ENCODE measurements at places on chromosomes 6 and 20.
A peak's percentile ranks its signal among the peaks of the same experiment; 100 is the strongest.

DNA sequence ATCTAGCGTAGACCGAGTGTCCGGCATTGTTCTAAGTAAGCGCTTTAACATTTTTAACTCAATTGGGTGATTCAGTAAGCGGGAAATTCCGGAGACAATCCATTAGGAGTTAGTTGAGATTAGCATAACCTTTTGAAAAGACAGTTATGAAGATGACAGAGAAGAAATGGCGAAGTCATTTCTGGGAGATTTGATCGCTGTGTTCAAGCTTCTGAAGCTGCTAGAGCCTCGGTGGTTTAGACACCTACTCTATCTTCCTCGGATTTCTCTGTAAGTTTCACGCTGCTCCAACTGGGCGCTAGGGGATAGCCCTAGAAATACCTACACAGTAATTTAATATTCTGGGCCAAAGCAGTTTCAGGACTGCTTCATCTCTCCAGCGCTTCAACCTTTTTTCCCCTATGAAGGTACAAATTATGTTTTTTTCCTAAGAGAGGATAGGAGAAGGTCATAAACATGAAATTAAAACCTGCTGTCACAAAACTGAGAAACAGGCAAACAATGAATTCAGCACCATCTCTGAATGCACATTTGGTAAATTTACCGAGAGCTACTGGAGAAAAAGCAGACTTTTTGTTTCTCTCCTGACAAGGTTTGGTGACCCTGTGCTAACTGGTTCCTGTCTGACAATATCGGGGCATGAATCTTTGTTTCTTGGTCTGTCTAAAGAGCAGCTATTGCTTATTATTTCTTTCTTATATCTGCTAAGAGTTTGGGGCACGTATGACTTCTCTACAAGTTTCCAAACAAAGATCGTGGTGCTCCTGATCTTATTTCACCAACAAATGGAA lies 22.4 kb downstream of the ZNF311 start:
- no peak for DNase-seq

DNA sequence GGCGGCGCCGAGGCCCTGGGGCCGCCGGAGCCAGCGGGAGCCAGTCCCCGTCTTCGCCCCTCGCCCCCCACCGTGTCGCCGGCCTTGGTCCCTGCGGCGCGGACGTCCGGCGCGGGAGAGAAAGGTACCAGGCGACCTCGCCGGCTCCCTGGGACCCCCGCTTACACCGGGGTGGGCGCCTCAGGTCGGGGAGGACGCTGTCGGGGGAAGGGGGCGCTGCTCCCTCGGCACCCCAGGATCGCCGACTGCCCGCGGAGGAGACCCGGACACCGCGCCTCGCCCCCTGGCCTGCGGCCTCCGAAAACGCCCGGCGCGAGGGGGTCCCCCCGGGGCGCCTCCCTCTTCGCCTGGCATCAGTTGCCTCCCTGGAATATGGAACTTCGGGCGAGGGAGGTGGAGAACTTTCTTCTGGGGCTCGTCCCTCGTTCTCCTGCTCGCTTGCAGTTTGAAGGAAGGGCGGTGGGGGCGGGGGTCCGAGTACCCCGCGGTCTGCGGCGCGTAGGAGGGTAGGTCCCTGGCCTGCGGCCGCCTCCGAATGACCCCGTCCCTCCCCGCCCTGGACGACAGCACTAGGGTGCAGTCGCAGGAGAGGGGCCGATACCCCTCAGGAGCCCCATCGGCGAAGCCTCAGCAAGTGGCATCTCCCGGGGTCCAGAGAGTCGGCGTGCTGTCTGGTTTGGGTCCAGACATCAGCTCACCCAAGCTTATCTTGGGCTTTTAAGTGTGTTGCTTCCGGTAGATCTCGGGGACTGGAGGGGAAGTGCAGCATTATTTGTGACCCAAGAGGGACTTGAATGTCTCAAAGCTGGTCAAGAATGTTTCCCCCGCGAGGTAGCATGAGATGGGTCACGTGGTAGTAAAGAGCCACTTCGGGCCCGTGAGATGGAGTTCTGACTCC lies 549 bp downstream of the ANKRD6 start:
- no peak for DNase-seq

DNA sequence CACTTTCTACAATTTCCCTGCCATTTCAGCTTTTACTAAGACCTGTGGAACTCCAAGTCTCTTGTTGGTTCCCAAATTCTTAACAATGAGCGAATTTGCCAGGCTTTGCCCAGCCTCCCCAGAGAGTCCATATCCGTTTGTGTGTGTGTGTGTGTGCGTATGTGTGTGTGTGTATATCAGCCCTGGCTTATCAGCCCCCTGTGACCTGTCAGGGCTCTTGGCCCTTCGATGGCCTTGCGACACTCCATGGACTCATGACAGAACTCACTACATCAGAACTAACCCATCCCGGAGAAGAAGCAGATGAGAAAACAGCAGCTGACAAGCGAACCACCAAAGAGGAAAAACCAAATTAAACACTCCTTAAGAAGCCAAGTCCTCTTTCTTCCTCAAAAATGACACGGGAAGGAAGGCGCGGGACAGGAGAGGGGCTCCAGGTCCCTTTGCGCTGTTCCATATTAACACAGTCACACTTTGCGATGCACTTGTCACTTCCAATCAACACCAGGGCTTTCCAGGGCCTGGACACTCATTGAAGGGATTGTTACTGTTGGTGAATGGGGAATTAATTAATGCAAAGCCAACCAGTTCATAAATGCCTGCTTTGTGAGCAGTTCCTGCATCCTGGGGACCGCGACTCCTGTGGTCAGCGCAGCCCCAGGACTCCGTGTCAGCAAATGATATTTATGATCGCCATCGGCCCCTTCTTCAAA lies 524.0 kb downstream of the CD83 start:
- no peak for DNase-seq

- peak; percentile 96 for DNase-seq
Observed at GRCh38 chr6:20868397-20869096, 334.3 kb downstream of the CDKAL1 start.

DNA sequence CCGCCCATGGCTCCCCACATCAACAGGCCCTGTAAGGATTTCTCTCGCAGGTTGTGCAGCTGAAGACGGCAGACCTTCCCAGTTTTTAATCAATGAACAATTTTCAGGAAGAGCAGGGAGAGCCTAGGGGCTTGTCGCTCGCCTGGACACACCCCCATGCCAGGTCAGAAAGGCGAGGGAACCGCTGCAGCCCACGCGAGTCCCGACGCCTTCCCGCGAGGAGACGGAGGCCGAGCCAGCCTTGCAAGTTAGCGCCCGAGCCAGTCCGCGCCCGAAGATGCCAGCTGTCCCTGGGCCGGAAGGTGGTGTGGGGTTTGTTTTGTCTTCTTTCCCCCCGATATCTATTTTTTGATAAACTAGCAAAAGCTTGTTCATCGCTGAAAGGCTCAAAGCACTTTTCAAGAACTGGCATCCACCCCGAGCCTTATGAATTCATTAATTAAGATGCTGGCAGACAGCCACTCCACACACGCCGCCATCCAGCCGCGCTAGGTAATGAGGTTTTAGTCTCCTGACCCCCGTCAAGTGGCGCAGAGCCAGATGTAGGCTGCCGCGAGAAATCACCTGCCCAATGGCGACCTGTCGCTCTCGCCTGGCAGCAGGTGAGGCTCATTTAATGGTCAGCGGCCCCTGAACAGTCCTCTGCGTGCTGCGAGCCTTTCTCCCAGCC lies 6.6 kb downstream of the CCDC167 start:
- peak; percentile 66 for DNase-seq

DNA sequence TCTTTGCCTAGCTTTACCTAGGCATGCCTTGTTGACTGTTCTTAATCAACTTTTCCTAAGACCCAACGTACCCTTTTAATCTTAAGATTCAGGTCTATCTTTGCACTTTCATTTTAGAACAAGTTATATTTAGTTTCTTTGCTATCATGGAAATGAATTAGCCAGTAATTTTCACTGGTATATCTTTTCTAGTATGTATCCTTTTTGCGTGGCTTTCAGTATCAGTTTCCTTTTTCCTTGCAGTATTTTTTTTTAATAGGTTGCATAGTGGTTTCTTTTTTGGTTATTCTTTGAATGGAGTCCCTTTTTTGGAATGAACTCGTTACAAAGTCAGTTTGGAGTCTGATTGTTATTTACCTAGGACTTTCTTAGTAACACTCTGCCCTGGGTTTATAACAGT lies 7.3 kb downstream of the ANKEF1 start:
- DNase-seq, result no peak

DNA sequence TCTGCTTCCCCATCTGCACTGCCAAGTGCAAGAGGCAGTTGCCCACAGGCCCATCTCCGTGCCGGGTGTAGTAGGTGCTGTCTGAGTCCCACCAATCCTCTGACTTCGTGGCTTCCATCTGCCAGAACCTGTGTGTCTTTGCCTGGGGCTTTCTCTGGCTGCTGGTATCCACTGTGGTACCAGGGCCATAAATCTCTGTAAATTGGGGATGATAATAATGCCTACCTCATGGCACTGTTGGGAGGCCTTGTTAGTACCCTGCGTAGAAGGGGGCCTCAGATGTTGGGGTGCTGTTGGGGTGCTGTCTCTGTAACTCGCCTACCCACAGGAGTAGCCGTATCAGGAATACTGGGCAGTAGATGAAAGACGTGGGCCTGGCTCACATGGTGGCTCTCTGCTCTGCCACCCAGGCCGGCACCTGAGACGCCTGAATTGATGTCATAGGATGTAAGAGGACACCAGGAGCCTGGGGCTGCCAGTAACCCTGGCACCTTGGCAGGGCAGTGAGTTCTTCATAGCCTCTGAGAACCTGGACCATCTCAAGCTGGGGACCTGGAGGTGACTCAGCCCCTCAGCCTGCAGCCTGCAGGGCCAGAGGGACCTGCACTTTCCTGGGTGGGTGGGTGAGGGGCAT lies 94.1 kb upstream of the RNF24 start:
- DNase-seq, result no peak

DNA sequence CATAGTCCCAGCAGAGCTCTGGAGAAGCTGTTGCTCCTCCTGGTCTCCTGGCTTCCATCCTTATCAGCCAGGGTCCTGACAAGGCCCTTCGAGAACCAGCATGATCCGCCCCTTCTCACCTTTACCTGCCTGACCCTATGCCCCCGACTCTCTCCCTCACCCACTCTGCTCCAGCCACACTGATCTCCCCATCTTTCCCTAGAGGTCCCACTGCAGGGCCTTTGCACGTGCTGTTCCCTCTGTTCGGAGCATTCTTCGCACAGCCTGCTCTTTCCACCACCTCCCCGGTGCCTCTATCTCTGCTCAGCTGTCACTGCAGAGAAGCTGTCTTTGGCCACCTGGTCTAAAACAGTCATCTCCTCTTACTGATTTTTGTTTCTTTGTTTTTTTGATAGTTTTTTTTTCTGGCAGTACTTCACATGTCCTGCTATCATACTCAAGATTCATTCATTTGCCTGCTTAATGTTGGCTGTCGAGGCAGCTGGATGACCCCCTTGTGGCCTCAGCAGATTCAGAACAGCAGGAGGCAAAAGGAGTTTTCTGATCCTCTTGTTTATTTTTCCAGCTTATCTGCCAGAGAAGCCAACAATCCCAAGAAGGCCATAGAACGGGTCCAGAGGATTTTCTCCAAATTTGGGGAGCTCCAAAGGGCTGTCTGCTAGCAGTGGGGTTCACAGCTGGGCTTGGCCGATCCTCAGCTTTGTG lies 1.6 kb upstream of the PTGIS start:
- DNase-seq, result no peak

DNA sequence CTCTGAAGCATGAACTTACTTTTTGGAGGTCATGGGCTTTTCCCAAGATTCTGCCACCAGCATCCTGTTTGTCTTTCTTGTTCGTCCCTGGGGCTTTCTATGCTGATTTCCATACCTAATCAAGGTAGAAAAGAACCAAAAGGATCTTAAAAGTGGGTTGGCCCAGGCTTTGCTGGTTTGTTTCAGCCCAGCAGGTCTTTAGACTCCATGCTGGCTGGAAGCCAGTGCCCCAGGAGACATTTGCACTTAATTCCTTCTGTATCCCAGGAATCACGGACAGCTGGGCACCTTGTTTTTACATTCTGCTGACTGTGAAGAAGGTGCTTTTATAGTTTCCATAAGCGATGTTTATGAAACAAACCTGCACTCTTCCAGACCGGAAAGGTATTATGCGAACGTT lies 195.9 kb downstream of the CDH4 start:
- DNase-seq, result peak; percentile 56

- DNase-seq, result no peak
Observed at GRCh38 chr20:9054176-9054575, 14.7 kb upstream of the PLCB4 start.

DNA sequence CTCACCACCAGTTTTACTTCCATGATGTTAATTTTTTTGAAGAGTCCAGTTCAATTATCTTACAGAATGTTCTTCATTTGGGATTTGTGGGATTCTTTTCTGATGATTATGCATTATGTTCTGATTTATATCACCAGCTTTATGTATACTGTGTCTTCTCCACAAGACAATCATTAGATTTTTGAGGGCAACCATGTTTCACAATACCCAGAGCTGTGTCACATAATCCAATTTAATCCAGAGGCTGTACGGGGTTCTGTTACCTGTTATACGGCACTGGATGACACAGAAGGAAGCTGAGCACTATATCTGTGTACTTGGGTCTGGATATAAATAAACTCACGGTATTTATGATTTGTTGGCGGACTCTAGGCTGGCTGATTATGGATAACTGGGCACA lies 41.6 kb upstream of the RPN2 start:
- no peak for DNase-seq

All from NCI-H1417 treated with DMSO at 0.1 percent for 48 hours (cell line).